Foreskin keratinocyte (primary cell): ENCODE measurements at places on chromosomes 13 and 19.

GRCh38 chr13:51804295-51805172 lies 571 bp upstream of the DHRS12 start:
- DNase-seq: no peak

- no peak for DNase-seq
Observed at GRCh38 chr13:33367926-33368325, 82.4 kb upstream of the STARD13 start.

DNA sequence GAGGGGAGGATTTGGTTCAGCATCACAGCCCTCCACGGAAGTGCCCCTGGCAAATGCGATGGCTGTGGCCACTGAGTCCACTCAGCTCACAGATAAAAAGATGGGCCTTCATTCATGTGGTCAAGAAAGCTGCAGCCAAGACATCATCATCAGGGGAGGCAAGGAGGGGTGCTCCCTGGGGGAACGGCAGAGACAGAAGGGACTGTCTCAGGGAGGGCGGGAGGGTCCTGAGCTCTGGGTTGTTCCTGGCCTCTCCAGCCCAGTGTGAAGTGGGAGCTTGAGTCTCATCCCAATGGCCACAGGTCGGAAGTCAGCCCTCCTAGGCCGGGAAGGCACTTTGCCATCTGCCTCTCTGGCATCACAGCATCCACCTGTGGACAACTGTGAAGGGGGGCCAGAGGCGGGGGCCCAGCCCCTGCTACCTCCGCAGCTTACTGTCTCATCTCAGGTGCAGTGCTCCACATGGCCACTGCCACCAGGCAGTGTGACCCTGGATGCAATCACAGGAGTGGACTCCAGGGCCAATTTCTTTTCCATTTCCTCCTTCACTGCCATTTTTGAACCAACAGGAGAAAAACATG lies 137.8 kb upstream of the SOX1 start:
- DNase-seq: no peak

DNA sequence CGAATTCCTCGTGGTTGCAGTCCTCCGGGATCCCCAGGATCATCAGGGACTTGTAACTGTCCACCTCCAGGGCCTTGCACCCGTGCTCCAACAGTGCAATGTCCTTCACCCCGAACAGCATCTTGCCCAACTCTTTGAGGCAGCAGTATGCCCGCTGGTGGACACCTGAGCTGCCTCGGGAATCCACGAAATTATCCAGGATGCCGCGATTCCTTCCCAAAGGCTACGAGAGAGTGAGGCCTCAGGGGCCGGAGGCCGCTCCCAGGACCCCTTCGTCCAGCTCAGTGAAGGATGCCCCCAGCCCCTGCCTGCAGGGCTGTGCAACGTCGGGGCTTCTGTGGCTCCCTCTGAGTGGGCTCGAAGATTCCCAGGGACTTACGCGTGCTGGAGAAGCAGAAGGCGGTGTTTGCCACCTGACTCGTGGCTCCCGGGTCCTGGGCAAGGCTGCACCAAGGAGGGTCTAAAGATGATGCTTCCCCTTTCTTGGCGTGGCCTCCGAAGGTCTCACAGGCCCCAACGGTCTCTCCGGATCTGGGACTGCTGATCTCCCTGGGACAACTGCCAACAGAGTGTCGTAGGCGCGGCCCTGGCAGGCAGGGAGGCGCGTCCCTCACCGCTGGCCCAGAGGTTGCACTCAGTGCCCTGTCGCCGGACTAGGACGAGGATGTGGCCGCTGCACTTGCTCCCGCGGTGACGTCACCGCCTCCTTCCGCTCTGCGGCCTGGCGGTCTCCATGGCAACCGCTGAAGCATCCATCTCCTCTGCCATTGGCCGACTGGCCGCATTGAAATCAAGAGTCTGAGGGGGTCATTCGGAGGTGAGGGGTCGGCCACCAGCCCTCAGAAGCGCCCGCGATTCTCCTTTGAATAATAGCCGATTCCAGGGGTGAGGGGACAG lies at the start of gene PNMA8C:
PNMA8C (minus strand) TSS at position 698 of the 897 bp plus-strand sequence; CDS start at position 121, 577 bp downstream.
- DNase-seq: no peak

GRCh38 chr13:105740739-105741138 lies 794.7 kb downstream of the EFNB2 start:
- no peak for DNase-seq

GRCh38 chr19:41457241-41457640 lies 14.3 kb downstream of the ERICH4 start:
- DNase-seq: no peak

DNA sequence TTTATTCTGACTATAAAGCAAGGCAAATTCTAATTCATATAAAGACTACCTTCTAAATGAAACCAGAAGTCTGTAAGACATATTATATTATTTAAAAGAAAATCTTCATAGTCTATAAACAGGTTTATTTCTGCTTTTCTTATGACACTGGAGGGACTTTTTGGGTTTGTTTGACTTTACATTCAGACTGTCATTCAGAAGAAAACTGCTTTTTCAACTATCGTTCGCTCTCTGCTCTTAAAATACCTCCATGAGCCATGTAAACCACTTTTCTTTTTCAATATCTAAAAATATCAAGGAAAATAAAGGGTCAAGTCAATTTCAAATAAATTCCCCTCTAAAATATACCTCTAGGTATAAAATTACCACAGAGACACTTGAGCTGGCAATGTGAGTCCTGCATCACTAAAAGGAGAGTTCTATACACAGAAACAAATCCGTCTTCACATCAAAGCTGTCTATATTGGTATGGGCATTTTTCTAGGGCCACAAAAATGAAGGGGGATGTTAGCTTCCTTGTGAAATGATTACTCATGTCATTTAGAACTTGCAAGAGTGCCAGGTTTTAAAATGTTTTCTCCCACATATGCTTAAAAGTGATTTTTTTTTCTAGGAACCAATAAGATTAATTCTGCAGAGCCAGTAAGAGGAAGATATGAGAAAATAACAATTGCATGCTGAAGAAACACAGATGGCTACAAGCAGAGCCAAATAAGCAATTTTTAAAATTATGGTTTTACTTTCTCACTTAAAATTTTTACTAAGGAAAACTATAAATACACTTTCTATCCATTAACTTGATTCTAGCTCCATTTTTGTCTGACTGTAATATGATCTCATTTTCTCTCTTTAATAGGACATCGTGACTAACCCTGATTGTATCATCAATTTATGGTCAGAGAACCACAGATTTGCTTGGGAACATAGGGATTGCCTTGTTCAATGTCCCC lies 181.8 kb downstream of the TBC1D4 start:
- DNase-seq: no peak

GRCh38 chr13:97548138-97548537 lies 114.2 kb downstream of the RAP2A start:
- no peak for DNase-seq

DNA sequence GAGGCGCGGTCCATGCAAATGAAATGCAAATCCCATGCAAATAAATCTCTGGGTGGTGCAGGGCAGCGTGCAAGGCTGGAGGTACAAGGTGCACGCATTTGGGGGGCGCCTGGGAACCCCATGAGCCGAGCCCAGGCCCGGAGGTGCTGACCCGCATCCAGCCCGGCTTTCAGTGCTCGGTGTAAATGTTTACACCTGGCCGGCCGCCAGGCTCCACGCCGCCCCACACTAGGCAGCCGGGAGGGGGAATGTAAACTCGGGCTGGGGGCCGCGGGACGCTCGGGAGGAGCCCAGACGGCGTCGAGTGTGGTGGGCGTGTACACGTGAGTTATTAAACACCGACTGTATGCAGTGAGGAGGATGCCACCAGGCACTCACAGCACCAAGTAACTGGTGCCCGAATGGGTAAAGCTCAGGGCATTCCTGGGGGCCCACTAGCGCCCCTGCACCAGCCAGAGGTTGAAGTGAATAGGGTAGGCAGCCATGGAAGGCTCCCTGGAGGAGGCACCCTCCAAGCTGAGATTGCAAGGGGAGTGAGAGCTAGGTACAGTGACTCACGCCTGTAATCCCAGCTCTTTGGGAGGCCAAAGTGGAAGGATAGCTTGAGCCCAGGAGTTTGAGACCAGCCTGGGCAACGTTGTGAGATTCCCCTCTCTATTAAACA lies 17.2 kb downstream of the FUT6 start:
- DNase-seq: no peak

DNA sequence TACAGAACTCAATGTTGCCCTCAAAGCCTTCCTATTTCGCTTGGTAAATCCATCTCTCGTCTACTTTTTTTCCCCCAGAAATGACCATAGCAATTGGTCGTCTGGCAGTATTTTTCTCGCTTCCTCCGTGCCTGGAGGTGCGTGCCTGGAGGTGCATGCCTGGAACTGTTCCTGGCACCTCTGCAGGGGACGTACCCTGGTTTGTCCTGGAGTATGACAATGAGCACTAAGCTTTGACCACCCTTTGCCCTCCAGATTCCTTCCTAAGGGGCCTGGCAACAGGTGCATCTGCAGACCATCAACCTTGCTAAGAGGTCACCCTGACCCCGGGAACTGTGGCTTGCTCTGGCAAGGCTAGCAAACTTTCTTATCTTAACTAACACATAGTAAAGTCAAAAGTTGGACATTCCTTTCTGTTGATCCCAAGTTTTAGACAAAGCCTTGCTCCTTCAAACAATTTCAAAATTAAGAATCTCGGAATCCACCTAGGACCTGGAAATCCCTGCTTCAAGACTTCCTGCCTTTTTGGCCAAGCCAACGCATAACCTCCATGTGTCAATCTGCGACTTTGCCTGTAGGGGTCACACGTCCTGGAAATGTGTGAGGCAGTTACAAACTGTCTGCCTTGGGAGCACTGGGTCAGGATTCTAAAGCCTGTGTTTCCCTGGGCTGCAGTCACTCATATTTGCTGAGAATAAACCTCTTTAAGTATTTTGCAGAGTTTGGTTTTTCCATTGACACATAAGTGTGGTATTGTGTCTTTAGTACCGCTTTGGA lies 28.8 kb upstream of the TUBGCP3 start:
- DNase-seq: peak; percentile 38

DNA sequence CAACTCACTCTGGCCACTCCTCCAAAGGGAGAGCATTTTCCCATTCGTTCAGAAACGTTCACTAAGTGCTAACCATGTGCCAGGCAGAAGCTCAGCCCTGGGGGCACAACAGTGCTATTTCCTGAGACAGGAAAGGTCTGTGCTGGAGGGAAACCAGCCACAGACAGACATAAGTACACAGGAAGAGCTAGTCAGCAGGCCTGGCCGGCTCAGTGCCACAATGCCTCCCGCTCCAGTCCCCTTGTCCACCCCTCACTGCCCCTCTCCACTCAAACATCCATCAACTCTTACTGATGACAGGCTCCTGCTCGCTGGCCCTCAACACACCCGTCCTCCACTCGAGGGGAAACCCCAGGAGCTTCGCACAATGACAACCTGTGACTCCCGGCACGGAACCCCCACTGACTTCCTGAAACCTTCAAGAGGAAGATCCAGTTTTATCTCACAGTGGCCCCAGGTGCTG lies 11.3 kb upstream of the PLA2G4C start:
- peak; percentile 78 for DNase-seq

DNA sequence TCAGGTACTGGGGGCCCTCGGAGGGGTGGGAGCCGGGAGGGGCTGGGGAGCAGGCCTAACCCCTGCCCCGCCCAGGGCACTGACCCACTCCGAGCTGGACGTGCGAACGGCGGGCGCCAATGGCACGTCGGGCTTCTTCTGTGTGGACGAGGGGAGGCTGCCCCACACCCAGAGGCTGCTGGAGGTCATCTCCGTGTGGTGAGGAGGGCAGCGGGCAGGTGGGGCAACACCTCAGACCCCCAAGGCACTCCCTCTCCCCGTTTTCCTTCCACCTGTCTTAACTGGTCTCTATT lies 18.2 kb downstream of the HPN start:
- no peak for DNase-seq
